ENCODE measurements at places on chromosomes 5 and 9. TPM values are rescaled to one million over a fixed set of nuclear protein-coding genes. Genes with fewer than 3 reads are reported as not detected.

DNA sequence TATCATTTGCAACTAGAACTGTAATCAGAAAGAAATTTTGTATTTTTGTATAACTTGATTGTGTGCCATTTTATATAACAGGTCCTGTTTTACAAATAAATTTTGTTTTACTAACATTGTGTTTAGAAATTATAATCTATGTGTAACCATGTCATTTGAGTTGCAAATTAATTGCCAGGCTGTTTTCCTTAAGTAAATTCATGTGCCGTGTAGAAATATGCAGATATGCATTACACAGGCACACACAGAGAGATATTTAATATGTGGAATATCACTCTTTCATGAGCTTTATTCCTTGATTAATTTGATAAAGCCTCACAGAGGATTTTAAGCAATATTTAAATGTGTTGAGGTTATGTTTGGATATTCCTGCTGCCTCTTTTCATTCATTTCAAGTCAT, 56.5 kb upstream of the FSD1L start:
- DNase-seq = no peak

GRCh38 chr5:75072061-75072460, 19.7 kb upstream of the GCNT4 start:
- DNase-seq = no peak

GRCh38 chr5:170056561-170057267, 49.0 kb upstream of the FOXI1 start:
- peak; percentile 43 for DNase-seq

DNA sequence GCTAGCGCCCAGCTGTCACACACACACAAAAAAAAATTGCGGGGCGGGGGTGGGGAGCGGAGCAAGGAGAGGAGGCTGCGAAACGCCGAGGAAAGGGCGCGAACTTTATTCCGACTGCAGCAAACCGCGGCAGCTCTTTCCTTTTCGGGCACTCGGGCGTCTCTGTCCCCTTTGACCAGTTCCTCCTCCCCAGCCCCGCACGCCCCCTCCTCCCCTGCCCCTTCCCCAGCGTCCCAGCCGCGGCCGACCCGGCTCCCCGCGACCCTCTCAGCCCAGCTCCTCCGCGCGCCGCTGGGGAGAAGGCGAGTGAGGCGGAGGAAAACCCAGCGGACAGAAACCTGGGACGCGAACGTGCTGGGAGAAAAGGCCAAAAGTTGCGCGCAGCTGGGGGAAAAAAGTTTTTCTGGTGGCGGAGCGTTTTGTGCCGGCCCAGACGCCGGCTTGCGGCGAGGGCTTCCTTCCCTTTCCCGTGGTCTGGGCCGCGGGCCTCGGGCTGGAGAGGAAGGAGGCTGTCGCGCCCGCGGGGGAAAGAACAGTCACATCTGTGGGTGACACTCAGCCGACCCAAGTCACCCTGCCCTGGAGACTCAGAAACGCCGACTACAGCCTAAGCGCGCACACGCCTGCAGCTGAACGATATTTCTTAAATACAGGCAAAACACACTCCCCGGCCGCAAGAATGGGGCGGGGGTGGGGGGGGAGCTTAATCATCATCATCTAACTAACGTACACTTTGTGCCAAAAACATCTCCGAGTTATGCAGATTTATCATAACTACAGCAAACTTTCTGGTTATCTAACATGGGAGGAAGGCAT, 1.1 kb upstream of the BNC2 start:
- DNase-seq = peak; percentile 70

DNA sequence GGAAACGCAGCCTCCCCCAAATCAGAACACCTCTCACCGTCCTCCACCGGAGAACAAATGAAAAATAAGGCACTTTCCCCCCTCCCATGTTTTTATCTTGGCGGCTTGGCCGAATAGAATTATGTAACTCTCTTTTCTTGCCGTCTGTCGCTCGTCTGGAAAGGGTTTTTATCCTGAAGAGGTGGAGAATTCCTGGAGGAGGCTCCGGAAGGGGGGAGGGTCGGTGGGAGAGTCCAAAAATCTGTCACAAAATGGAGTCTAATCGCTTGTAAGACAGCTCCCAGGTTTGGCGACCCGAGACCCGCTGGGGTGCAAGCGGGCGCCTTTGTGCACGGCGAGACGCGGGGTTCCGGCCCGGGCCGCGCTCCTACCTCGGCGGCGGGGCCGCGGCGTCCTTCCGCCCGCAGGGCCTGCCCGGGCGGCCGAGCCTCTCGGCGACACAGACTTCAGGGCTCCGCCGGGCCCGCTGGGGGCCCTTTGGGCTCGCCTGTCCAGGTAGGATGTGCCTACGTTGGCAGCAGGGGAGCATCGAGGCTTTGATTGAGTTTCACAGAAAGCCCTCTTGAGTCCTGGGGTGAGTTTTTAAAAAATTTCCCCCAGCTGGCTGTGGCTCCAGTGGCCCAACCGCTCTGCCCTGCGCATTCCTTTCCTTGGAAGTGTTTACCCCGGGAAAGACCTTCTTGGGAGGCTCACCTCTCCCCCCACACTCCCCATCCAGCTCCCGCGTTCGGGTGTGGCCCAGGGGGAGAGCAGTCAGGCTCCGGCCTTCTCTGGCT, 5.0 kb downstream of the LMX1B start:
- DNase-seq = no peak

DNA sequence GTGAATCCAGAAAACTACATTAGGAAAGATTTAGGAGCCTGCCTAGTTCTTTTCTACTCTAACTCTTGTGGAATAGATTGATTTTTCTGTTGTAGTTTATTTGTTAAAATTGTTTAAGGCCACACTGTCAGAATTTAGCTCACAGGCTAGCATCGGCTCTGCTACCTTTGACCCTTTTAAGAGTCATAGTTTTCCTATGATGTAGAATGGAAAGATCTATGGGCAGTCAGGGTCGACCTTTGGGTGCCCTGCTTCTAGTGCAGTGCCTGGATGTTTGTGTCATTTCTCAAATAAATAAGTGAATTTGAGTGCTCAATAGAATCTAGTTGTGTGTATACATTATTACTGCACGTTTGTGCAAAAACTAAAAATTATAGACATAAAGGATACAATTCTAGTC, 38.7 kb downstream of the BASP1 start:
- DNase-seq = no peak

DNA sequence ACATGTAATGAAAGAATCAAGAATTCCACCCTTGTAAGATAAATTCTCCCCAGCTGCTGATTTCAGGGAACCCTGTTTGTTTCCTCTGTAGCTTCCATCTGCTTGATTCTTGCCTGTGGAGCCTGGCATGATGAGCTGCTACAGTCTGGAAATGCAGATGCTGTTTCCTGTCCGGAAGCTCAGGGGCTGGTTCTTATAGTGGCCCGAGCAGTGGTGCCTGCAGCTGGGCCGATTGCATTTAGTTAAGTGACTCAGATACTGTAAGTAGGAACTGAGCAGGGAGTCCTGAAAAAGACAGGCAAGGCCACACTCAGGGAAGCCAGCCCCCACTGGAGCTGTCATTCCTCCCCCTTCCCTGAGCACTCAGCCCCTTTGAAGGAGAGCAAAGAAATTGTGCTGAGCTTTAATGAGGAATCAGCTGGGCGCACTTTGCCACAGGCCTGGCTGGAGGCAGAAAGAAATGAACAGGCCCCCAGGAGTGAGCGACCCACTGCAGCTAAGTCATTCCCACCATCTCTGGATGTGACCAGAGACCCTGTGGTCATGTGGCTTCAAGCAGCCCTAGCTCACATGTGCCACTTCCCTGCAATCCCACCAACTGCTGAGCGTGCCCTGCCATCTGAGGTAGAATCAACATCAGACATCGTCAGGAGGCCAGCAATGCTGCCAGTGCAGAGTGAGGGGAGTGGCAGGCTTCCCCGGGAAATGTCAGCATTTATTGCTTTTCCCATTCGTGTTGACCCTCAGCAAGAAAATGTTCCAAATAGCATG, 206.0 kb upstream of the WWC1 start:
- DNase-seq = peak; percentile 18

DNA sequence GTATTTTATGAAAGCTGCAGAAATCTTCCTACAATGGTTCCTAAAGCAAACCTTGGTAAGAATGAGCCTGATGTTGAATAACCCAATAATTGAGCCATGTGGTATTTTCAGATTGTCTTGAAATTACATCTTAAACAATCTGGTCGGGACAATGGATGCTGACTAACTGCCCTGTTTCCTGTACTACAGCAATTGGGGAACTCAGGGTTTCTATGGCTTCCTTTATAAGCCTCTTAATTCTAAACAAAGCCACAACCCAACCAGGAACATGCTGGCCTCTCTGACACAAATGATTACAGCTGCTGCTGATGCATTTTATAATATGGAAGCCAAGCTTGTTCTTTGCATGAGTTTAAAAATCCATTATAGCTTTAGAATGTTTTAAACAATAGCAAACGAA, 30.2 kb downstream of the PTPN3 start:
- DNase-seq = no peak

- no peak for DNase-seq
Measured at GRCh38 chr5:130549884-130550561, 615.0 kb downstream of the HINT1 start.

DNA sequence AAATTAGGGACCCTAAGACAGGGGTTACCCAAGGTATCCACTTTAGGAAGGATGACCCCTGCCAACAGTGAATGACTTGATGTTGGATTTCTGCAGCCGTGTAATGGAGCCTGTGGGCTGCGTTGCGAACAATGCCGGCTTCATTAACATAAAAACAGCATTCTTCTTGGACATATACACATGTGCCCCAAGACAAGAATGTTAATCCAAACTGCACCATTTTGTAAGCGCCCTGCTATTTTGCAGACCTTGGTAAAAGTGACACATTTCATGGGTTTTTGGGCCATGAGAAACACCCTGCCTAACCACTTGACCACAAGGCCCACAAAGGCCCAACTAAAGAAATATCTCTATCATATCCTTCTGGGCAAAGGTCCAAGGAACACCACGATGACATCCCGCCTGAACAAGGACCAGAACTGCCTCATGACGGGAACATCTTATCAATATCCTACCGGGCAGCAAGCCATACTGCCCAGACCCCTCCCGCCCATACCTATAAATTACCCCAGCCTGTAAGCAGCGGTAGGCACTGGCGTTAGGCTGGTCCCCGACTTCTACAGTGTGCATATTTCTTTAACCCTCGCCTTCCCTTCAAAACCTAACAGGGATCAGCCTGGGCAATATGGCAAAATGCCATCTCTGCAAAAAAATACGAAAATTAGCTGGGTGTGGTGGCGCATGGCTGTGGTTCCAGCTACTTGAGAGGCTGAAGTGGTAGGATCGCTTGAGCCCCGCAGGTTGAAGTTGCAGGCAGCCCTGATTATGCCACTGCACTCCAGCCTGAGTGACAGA, 9.7 kb upstream of the PDCD1LG2 start:
- DNase-seq = no peak

- DNase-seq = no peak
Measured at GRCh38 chr5:1297243-1297642, 2.4 kb upstream of the TERT start.

- DNase-seq = no peak
Measured at GRCh38 chr5:143879646-143880045, 67.7 kb downstream of the HMHB1 start.

- DNase-seq = no peak
Measured at GRCh38 chr5:160619381-160619780, 197.7 kb downstream of the PTTG1 start.

GRCh38 chr9:80127920-80128319, 556.2 kb downstream of the TLE4 start:
- DNase-seq = no peak

DNA sequence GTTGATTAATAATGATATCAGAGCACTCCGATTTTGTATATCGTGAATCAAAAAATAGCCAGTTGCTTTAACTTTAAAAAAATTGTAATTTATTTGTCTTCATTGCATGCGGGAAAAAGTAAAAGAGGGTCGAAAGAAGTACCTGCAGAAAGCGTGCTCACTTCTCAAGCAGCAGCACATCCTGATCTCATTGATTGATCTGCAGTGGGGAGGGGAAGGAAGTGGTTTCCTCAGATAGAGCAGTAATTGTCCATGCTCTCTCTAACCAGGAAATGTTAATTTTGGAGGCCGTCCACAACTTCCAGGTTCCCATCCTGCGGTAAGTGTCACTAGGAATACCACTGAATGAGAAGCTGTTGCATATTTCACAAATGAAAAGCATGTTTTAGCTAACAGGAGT, 63.2 kb downstream of the SYK start:
- DNase-seq = no peak

DNA sequence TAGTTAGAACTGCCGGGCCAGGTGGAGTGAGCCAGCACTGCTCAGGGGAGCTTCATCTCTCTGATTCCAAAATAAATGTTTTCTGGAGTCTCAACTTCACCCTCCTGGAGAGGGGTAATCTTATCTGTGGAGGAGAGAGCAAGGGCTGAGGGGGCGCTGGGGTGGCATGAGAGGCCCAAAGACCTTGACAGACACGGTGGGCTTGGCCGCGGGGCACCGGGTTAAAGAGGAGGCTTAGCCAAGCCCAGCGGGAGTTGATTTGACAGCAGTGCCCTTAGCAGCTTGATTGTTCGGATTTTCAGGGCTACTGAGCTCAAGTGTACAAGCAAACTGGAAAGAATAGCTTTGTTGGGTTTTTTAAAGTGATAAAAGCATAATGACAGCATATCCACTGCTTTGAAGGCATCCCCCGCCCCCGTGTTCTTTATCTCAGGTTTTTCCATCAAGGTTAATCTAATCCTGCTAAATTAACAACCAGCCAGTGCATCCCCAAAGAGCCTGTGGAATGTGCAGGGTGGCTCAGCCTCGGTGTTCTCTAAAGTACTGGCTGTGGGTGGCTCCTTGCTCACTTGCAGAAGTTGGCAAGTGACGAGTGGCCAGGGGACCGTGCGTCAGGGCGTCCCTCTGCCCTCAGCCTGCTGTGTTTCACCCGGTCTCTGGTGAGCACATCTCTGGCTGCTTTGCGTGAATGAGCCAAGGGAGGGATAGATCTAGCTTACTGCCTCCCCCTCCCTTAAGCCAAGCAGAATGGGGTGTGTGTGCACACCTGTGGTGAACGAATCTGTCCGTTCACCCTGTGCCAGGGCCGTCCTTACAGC, 5.5 kb downstream of the QRFP start:
- no peak for DNase-seq

DNA sequence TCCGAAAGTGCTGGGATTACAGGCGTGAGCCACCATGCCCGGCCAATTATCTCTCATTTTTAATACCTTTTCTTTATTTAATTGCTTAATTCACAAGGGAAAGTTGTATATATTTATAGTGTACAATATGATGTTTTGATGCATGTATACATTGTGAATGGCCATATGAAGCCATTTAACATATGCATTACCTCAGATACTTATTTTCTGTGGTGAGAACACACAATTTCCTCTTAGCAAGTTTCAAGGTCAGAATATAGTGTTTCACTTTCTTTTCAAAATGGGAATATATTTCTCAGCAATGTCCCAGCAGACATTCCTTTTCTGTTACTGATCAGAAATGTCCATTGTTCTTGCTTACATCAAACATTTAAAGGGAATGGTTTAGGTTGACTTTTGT, 1596.3 kb downstream of the MAT2B start:
- no peak for DNase-seq

- DNase-seq = no peak
Measured at GRCh38 chr5:97182571-97183099, 412 bp downstream of the RIOK2 start.

Gene MARCOL
- not detected for total RNA-seq

Gene RFX3
- total RNA-seq = 2.6 TPM

Gene CYSTM1
- 11.6 TPM for total RNA-seq

Gene DMRTA1
- not detected for total RNA-seq

Gene CRB2
- total RNA-seq = not detected

Gene SLC30A5
- 64.2 TPM for total RNA-seq

Measured in HFFc6 (cell line).